NCI-H1048 (cell line): ENCODE measurements at places on chromosomes 13 and 19.

DNA sequence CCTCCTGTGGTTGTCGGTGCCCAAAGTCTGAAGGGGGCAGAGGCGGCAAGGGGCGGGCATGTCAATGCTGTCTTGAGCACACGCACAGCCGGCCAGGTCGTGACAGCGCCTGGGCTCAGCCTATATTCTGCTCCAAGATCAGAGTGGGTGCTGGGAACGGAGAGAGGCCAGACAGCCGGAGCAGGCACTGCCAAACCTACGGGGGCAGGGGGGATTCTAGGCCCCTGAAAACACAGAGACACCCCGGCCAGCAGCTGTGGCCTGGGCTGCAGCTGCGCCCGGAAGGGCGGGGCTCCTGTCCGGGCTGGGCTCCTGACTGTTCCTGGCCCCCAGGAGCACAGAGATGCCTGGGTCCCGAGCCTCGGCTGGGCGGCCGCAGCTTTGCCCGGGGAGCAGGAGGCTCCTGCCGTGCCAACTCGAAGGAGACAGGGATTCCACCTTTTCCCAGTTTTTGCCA, 2662.9 kb upstream of the PCDH20 start:
- no peak for DNase-seq

GRCh38 chr19:11453468-11454341, 18.3 kb downstream of the PRKCSH start:
- no peak for DNase-seq

DNA sequence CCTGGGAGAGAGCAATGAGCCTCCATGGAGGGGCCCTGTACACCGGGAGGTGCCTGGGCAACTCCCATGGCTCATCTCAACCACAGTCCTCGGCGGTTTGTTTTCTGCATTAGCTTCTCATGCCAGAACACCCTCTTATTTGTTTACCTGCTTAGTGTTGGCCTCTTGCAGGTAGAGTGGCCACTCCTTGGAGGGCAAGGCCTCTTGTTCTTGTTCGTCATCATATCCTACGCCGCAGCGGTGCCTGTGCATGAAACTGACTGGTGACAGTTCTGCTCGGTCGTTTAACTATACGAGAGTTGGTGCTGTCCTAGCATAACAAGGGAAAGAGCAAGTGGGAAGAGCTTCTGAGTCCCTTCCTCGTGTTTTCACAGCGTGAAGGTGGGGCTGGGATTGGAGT, 40.5 kb upstream of the RNF113B start:
- no peak for DNase-seq

DNA sequence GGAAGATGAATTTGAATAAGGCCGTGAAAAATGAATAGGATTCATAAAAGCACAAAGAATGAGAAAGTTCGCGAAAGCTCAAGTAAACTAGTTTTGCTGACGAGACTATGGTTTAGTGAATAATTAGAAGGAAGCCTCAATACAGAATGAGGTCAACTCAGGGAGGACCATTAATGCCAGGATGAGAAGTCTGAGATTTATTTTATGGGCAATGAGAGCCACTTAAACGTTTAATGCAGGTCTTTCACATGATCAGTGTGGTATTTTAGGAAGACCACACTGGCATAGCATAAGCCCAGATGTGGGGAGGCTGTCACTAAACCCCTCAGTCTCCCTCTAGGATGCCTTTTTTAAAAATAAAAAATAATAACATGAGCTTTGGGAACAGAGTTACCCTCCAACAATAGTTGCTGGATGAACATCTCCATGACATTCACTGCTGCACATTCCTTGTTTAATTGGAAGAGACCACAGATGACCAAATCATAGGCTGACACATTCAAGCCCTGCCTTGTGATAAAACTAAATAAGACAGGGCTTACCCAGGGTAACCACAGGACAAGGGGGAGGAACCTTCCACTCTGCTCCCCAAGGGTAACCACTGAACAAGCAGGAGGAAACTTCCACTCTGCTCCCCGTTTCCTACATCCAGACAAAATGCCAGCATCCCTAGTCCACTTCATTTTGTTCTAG, 43.6 kb upstream of the LSM14A start:
- no peak for DNase-seq

- no peak for DNase-seq
Observed at GRCh38 chr19:30565636-30566035, 193.5 kb downstream of the ZNF536 start.

DNA sequence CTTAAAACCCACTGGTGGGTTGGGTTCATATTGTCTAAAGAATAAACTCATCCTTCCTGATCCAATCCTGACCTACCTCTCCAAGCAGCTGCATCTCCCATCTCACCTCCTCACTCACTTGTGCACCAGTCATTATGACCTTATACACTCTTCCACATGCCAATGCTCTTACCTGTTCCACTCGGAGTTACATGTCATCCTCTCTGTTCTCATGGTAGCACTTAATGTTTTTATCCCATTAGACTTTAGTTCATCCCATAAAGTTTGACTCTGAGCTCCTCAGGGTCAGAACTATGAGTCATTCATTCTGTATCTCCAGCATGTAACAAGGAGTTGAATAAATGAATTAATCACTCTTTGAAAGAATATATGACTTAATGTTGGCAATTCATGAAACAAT, 330.2 kb downstream of the KLF12 start:
- no peak for DNase-seq

GRCh38 chr13:78657699-78658629, 991 bp downstream of the OBI1 start:
- no peak for DNase-seq

DNA sequence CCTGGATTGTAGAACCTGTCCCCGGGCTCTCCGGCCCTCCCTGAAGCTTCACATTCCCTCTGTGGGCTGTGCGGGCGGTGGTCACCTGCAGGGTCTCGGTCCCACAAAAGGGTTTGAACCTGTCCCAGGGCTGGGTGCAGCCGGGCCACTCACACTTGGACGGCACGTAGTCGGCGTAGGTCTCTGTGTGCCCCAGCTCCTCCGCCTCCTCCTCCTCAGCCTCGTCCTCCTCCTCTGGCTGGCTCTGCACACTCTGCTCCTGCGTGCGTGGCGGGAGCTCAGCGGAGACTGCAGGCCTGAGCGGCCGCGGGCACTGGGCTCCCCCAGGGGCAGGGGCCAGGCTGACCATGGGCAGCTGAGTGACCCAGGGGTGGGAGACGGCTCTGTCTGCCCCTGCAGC, 19.6 kb downstream of the GPX4 start:
- DNase-seq, result no peak

DNA sequence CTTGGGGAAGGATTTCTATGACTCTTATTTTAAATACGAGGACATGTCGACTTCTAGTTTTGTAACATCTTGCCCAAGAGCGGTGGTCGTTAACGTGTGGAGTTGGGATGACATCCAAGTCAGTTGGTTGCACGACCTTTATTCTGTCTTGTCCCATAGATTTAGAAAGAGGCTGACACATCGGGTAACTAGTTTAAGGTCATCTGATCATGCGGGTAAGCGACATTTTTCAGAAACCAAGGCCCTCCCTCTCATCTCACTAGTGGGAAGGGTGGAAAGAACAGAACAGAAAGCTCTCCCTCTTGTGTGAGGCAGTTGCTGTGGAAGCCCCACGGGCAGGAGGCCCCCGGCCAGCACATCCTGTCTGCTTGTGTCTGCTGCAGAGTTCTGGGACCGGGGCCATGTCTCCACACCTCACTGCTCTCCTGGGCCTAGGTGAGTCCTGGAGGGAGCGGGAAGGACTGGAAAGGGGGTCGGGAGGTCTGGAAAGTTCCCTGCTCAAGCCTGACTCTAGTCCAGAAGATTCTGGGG, at the start of gene LAIR2:
Gene LAIR2 (plus strand): TSS at position 314 of the 531 bp plus-strand sequence. CDS start 88 bp downstream, at position 402.
- no peak for DNase-seq

DNA sequence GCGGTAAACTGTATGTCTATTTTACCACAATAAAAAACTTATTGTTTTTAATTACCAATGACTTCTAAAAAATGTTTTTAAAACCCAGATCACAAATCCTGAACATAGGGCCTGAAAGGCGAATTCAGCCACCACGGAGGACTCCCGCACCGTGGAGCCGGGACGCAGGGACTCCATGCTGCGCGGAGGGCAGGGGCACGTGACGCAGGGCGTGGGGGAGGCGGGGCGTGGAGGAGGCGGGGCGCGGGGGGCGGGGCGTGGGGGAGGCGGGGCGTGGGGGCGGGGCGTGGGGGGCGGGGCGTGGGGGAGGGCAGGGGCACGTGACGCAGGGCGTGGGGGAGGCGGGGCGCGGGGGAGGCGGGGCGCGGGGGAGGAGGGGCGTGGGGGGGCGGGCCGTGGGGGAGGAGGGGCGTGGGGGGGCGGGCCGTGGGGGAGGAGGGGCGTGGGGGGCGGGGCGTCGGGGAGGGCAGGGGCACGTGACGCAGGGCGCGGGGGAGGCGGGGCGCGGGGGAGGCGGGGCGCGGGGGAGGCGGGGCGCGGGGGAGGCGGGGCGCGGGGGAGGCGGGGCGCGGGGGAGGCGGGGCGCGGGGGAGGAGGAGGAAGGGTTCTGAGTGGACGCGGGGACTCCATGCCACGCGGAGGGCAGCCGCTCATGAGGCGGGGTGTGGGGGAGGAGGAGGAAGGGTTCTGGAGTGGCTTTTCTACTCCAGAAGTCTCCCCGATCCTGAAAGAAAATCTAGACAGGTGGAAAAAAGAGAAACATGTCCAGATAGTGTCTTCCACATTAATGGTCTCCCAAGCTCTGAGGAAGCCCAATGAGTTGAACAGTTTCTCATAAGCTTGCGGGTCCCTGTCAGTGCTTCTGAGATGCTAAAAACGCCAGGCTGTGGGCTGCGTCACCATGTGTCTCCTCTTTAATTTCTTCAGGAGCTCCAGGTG, 4.4 kb upstream of the PROZ start:
- DNase-seq, result no peak
